Hematopoietic multipotent progenitor cell treated with erythropoietin and hydrocortisone succinate and interleukin-3 and kit ligand, for 15 days (in vitro differentiated cells): ENCODE measurements at places on chromosomes 7 and 10.

DNA sequence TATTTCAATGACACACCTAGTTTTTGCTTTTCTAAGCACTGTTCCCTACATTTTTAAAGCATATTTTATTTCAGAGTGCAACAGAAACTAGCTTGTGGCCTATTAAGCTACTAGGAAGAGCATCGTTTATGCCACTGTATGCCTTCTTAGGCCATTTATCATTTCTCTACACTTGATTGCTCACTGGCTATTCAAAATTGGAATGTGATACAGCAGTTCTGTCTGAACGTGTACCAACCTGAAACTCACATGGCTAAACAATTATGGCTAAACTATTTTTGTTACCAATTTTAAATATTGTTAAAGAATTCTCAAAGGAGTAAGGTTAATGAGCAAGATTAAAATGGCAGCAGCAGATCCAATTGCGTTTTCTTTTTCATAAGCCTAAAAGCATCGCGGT lies 105.2 kb downstream of the GSAP start:
- no peak for DNase-seq

GRCh38 chr7:46007990-46008643 lies 87.0 kb upstream of the IGFBP3 start:
- no peak for DNase-seq

- DNase-seq: no peak
Observed at GRCh38 chr7:158724658-158725505, 20.3 kb upstream of the NCAPG2 start.

DNA sequence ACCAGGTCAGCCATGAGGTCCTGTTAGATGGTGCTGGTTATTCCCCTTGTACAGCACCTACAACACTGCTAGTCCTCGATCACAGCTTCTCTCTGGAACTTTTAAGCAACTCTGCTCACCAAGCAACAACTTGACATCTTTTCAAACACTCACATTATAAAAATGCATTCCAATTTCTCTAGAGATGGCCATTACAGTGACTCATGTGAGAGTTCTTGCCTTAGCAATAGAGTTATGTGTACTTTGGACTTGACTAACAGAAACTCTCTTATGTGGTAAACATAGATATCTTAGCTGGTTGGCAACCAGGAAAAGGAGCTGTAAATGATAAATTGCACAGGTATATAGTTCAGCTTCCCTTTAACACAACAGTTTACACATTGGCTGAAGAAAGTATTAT lies 122.2 kb downstream of the PDE1C start:
- no peak for DNase-seq

GRCh38 chr10:124997306-124997705 lies 55.4 kb downstream of the ZRANB1 start:
- DNase-seq: no peak

GRCh38 chr7:143321734-143322133 lies 5.8 kb downstream of the CLCN1 start:
- no peak for DNase-seq

DNA sequence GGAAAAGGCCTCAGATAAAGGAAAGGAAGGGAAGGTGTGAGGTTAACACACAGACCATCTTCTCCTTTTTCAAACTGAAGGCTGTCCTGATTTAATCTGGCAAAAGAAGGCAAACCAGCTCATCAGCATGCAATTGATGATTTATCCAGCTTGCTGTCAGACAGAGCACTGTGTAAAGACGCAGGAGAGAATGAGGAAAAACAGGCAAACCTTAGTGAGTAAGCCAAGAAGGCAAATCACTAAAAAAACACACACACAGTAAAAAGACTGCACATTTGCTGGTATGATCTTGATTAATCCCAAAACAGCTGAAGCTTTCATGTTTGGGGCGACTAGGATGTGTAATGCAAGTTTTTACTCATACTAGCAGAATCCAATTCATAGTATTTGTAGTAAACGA lies 65.8 kb upstream of the SKAP2 start:
- no peak for DNase-seq

GRCh38 chr10:120186506-120186905 lies 270.5 kb upstream of the PLPP4 start:
- DNase-seq: no peak

DNA sequence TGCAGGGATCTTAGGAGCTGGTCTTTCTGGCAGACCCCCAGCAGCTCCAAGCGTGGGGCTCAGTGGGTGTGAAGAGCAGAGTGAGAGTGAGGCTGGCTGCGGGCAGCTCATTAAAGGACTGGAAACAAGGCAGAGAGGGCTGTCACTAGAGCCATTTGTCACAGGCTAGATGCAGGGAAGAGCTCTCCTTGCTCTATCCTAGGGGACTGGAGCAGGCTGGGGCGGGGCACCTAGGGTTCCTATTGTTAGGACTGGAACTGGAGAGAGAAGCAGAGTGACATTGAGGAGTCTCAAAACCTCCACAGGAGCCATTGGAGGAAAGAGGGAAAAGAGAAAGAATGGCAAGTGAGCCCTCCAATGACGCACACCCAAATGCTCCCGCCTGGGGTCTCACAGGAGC lies 772 bp upstream of the DDC start:
- no peak for DNase-seq

- no peak for DNase-seq
Observed at GRCh38 chr10:79944428-79945395, 4.2 kb downstream of the SFTPD start.

GRCh38 chr10:28668363-28669226 lies 8.7 kb upstream of the BAMBI start:
- DNase-seq: peak; percentile 38

DNA sequence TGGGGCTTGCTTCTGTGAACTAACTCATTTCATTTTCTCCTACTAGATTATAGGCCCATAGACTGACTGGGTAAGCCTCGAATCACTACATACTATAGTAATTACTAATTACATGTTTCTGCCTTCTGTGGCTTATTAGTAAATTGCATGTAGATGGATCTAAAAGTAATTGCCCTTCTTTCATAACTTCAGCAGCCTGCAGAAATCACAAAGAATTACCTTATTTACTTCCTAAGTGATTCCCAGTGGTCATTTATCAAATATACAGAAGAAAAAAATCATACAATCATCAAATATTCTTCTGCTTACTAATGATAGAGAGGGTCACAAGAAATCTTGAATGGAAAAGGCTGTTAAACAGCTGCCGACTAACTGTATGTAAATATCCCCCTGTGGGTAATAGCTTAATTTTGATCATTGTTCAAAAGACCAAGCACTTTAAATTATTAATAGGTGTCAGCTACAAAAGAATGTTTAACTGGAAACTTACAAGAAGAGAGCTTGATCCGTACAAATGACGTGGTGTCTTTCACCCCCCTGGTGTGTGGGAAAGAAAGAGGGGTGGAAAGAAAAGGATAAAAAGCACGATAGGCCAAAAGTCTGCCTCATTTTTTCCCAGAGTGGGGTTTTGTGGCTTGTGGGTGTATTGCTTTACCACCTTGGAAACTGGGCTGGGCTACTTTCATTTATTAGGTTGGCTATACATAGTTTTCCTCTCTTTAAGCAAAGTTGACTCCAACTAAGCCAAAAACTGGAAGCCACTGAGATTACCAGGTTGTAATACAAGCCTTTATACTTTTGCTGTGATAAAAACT lies 361.8 kb upstream of the ZMIZ1 start:
- no peak for DNase-seq

DNA sequence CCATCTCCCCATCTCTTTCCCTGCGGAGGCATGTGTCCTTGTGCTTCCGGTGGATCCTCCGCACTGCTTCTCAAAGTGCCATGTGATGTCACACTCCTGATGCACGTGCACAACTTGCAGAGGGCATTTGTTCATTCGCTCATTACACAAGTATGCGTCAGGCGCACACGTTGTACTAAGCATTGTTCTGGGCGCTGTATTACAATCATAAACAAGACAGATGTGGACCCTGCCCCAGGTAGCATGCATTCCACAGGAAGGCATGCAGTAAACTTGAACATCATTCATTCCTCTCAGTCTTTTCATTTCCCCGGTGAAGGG lies 9.0 kb upstream of the RAMP3 start:
- DNase-seq: no peak
